Gastroesophageal sphincter (tissue), 4 donors: ENCODE measurements at places on chromosomes 5 and 9.
A peak's percentile ranks its signal among the peaks of the same experiment; 100 is the strongest.

DNA sequence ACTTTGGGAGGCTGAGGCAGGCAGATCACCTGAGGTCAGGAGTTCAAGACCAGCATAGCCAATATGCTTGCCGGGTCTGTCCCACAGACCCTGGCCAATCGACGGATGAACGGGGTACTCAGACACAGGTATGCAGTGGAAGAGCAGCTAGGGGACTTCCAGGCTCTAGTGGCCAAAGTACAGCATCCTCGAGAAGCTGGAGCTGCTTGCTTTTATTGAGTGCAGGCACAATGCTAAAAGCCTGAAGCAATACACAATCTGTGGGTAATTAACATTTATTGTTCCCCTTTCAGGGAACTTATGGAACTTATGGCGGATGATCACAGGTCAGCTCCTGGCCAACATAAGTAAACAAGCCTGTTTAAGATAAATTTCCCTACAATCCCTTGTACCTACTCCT, 32.8 kb upstream of the SEMA4D start:
- ATAC-seq: no peak

GRCh38 chr5:21159510-21160059, 1171.6 kb upstream of the CDH18 start:
- no peak for ATAC-seq

- no peak for ATAC-seq
These were observed 12.8 kb downstream of the SLCO4C1 start for GRCh38 chr5:102283102-102283797.

DNA sequence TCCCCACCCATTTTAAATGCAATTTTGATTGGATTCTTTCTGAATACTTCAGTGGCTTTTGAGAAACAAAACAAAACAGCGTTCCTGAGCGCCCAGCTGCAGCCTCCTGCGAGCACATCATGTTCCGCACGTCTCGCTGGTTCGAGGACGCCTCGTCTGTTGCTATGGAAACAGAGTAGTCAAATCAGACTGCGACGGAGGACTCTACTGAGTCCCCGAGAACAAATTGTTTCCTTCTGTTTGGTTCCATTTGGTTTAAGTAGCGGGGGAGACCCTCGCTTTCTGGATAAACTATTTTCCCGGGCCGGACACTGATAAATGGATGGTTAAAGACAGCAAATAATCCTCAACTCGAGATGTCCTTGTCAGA, 69.0 kb downstream of the SLC28A3 start:
- peak; percentile 75 for ATAC-seq
